ENCODE measurements at places on chromosomes 12 and 14.

- DNase-seq = no peak
Measured at GRCh38 chr14:103825101-103825500, 22.3 kb downstream of the PPP1R13B start.

DNA sequence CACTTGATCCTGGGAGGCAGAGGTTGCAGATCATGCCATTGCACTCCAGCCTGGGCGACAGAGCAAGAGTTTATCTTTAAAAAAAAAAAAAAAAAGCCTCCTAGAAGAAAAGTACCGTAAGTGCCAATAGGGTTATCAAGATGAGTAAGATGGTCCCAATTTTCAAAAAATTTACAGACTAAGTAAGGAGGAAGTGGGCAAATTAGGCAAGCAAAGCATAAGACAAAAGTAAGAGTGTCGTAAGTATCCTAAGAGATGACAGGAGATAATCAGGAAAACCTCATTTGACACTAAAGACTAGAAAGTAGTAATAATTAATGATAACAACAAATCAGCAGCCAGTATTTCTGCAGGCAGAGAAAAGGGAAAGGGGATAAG, 12.2 kb downstream of the PYM1 start:
- no peak for DNase-seq

- DNase-seq = no peak
Measured at GRCh38 chr12:95212586-95212985, 4.7 kb downstream of the FGD6 start.

DNA sequence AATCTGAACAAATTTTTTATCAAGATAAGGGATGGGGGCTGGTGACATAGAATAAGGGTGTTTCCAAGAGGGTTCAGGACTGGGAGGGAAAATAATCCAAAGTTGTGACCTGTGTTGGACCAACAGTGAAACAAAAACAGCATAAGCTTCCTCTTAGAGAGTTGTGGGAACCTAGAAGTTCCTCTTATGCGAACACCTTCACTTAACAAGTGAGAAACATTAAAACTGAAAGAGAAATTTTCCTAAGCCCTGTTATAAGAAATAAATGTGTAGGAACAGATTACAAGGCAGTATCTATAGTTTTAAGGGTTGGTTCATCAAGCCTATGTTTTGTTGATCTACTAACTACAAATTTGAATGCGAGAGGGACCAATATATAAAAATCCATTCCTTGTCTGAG, 58.4 kb downstream of the LLPH start:
- DNase-seq = no peak

GRCh38 chr14:24231263-24232120, 675 bp downstream of the NEDD8 start:
- DNase-seq = no peak

DNA sequence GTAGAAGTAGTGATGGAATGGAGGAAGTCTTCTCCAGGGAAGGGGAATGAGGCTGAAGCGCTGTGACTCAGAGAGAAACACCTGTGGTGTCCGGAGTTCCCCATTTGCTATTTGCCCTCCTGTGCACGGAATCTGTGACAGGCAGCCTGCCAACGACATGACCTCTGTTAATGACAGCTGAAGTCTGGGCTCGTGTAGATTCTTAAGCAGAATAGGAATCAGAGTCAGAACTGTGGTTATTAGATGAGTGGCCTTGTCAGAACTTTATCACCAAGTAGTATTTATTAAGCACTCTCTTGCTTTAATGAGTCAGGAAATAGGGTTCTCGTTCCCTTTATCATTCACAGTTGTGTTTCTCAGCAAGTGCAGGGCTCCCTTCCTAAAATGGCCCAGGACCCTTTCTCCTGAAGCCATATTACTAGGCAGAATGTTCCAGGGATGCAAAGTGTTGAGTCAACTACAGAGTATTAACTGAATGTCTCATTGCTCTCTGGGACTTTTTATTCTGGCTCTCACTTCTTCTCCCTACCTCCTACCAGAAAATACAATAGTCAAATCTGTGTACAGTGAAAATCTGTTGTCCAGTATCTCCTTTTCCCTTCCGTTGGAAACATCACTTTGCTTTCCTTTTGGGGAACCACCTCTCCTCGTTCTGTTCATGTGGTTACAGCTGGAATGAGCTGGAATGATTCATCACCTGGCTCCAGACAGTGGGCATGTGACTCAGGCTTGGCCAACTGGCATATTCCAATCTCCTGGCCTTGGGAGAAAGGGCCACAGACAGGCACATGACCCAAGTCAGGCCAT, 77.8 kb upstream of the MAX start:
- DNase-seq = no peak

DNA sequence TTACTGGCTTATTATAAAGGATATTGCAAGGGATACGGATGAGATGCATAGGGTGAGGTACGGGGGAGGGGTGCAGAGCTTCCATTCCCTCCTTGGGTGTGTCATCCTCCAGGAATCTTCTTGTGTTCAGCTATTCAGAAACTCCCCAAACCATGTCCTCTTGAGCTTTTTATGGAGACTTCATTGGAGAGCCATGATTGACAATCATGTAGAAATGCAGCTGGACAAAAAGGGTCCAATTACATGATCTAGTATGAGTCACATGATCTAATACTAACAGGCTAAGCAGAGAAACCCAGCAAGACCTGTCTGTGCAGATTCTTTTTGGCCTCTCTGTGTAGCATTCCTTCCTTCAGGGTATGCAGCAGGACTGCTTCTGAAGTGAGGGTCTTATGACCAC, 23.9 kb upstream of the FLVCR2 start:
- DNase-seq = no peak
